ENCODE measurements at places on chromosomes 2 and 18. TPM values are rescaled to one million over a fixed set of nuclear protein-coding genes. Genes with fewer than 3 reads are reported as not detected.

GRCh38 chr18:911486-911885 is 6.8 kb downstream of the ADCYAP1 start:
- DNase-seq, result no peak

- DNase-seq, result no peak
Measured at GRCh38 chr2:38690499-38691420, 24.8 kb downstream of the GALM start.

DNA sequence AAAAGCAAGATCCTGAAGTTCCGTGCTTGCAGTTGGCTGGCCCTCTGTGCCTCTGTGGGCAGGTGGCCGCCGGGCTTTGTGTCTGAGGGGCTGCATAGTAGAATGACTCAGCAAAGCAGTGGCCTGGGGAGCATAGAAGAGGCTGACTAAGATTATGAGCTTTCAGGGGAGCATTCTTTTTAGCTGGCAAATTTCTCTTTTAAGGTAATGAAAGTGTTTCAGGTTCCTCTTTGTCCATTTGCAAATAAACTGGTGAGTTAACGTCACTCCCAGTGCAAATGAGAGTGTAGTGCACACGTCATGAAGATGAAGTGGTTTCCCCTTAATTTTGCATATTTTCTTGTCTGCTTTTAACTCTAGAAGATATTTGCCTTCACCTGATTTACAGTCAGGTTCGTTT is 98.6 kb downstream of the BCL2L11 start:
- DNase-seq, result no peak

The ZSCAN30 gene
- 23.5 TPM for total RNA-seq

- DNase-seq, result no peak
Measured at GRCh38 chr18:36179562-36180355, 7.5 kb upstream of the MOCOS start.

DNA sequence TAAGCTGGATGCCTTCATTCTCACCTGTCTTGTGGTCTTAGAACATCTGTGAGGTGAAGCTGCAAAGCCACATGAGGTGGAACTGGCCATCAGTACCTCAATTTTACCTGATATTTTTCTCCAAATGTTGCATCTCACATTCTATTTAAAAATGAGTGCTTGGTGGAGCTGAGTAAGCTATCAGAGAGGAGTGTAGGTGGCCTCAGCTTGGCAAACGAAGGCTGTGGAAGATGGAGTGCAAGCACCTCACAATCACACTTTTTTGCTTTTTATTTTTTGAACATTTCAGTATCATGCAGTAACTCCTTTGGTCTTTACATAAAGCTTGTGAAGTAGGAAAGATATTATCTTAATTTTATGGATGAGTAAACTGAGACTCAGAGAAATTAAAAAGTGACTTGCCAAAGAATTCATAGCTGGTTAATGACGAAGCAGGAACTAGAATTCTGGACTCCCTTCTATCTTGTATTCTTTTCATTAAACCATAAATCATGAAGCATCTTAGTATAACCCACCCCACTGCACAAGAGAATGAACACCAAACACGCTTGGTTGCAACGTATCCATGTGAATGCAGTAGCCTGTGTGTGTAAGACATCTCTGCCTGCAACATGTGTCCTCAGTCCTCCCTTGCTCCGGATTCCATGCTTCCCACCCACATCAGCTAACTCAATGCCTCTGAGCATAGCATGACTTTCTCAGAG is 27.2 kb downstream of the C2orf49 start:
- DNase-seq, result no peak

DNA sequence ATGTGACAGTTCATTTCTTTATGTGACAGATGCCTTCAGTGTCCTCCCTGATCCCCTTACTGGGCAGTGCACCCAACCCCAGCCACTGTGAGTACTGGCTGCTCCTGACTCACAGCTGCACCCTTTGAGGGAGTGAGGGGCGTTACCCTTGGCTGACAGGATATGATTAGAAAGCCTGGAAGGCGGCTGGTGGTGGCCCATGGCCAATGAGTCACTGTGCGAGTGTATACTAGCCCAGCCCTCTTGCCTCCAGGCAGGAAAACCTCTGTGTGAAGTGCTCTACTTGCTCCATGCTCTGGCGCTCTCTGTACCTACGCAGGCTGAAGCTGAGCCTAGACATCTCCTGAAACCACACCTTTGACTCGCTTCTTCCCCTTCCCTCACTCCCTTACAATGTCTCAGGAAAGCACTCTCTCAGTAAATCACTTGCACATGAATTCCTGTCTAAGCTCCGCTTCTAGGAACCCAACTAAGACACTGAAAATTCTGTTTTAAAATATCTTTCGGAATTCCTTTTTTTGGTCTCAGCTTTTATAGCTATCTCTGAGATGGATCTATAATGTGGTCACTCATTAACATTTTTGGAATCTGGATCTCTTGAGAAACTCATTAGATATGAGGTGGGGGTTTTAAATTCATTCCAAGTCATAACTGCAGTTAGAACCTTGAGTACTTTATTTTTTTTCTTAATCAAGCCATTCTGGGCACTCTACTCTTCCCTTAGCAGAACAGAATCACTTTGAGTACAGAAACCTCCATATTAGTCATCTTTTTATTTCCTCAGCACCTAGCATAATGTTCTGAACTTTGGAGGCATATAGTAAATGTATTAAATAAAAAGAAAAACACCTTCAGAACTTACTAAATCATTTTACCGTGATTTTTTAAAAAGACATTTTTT is 25.3 kb upstream of the STAM2 start:
- no peak for DNase-seq

DNA sequence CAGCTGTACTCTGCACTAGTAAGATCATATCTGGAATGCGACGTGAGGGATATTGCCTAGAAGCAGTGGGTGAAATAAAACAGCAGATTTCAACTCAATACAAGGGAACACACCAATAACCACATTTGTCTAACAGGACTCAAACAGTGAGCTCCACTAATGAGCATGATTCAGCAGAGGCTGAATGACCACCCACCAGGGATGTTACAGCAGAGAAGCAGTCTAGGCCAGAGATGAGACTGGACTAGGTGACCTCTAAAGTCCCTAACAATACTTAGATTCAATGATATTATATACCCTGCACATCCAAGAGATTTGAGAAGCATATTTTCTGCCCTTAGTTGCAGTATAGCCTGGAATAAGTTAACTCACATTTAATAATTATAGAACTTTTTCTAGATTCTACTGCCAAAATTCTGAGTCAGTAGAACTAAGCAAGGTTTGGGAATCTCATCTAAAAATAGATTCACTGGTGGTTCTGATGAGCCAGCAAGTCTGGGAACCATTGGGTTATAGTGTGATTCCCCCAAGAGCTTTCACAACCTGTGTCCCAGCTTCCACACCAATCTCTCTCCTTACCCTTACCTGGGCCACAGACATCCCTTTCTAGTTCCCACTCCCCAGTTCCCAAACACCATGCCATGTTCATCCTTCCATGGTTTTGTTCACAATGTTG is 6.3 kb downstream of the THOC1 start:
- DNase-seq, result no peak

DNA sequence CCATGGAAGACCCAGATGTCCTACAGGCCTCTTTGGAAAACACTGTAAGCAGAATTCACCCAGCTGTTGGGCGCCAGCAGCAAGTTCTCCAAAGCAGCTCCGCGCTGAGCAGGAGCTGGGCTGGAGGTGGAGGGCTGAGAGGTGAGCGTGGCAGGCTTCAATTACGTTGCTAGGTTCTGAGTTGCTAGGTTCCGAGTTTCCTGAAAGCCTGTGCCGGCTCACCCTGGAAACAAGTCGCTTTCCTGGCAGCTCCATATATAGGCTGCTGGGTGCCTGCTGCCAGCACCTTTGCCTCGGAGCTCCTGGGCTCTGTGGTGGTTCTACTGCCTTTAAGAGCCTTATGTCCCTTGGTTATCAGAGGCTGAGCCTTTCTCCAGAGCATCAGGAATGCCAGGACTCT is 14.4 kb upstream of the EGR4 start:
- DNase-seq, result no peak

The RSAD2 gene
- 104 TPM for total RNA-seq

DNA sequence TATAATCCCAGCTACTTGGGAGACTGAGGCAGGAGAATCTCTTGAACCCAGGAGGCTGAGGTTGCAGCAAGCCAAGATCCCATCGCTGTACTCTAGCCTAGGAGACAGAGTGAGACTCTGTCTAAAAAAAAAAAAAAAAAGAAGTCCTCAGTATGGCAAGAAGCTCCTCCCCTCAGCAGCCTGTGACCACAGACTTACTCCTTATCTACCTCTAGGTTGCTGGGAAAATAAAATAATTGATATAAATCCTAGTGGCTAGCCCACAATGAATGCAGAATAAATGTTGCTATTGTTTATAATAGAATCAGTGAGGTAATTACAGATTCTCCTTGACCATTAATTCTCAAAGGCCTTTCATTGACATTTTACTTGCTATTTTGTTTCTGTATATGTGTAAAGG is 70.6 kb downstream of the IRS1 start:
- no peak for DNase-seq

GRCh38 chr2:136582628-136583205 is 182.6 kb upstream of the THSD7B start:
- DNase-seq, result peak; percentile 33

- no peak for DNase-seq
Measured at GRCh38 chr18:8389391-8390340, 219.6 kb upstream of the RAB12 start.

DNA sequence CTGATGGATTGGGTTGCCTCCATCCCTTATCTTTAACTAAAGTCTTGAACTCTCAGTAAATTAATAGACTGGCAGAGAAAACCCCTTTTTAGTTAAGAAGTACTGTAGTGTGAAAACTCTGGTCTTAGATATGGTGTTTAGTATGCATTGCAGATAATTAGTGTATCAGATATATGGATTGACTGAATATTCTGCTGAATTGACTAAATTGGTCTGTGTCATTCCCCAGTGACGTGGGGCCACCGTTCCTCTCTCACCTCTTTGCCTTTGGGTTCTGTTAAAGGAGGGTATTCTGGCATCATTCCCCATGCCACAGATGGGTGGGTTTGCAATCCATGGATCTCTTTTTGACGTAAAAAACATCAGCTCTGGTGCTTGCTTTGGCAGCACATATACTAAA is 67.1 kb upstream of the XPO1 start:
- no peak for DNase-seq

DNA sequence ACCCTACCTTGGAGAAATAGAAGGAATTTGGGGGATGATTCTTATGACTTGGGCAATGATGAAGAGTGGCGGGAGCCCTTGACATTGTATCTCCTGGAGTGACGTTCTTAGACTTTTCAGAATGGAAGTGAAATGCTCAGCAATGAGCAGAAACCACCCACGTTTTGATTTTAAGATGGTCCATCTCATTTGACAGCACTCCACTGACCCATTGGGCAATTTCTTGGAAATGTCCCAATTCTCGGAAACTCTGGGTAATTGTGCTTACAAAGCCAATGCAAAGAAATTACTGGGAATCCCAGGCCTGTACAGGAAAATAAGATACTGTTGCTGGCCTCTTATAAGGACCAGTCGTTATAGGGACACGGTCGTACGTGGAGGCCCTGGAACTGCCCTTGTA is 170.0 kb upstream of the COPS8 start:
- no peak for DNase-seq

GRCh38 chr2:162477011-162477410 is 133.1 kb downstream of the GCA start:
- no peak for DNase-seq

DNA sequence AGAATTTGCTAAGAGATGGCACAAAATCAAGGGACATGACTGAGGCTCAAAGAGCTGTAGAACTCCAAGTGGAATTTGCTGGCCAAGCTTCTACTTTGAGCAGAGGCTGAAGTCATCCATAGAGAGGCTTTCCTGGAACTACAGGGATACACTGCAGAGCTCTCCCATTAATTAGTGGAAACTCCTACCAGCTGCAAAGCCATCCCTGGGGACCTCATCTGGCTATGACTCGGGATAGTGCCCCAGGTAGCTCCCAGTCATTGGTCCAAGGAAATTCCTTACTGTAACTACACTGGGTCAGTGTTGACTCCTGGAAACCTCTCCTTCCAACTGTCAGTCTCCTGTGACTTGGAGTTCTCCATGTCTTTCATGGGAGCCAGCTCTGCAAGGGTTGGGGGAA is 10.5 kb upstream of the GALM start:
- DNase-seq, result no peak

The CCDC102B gene
- 4.7 TPM for total RNA-seq

DNA sequence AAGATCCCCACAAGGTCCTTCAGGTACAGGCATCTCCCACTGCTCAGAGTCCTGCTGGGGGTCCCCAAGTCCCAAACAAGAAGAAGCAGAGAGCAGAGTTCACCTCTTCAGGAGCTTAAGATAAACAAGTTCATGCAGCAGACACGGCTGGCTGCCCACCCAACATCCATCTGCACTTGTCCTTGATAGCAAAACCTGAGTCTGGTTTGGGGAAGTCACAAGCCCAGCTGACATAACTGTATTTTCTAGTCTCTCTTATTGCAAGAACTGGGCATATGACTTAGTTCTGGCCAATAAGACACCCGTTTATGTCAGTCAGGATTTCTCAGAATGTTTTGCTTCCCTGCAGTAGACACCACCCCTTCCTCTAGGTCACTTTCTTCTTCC is 31.8 kb downstream of the AFF3 start:
- DNase-seq, result no peak

- no peak for DNase-seq
Measured at GRCh38 chr2:6944555-6944954, 27.3 kb downstream of the RNF144A start.

GRCh38 chr18:59537579-59537978 is 159.6 kb downstream of the CCBE1 start:
- no peak for DNase-seq

DNA sequence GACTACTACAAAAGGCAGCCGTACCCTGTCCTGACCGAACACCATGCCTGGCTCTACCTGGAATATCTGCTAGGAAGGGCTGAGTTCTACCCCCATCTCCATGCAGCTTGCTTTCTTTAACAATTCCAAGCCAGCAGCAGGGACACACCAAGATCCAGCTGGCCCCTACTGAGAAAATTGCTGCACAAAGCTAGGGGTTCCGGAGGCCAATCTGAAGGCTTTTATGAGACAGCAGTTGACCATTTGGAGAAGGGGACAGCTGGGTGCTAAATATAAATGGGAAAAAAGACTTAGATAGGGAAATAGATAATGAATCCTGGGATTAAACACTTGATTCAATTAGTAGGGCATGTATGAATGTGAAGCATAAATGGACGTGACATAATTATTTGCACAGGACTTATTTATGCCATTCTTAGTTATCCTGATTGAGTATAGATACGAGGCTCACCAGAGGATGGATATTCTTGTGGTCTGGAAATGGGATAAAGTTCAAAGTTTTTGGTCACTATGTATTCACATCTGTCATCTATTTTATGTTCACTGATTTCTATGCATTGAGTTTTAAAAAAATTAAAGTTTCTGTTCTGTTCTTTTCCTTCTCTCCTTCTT is 204.0 kb downstream of the ZNF521 start:
- no peak for DNase-seq

DNA sequence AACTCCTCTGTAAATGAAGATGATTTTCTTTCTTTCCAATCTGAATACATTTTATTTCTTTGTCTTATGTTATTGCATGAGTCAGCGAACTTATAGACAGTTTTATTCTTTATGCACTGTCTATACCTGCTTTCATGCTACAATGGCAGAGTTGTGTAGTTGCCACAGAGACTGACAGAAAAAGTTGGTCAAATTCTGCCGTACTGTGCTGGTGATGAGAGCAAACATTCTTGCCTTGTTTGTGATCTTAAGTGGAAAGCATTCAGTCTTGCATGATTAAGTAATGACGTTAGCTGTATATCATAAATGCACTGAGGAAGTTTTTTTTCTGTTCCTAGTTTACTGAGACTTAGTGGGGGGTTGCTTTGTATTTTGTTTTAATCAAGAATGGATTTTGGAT is 32.9 kb downstream of the ZC3H15 start:
- no peak for DNase-seq

Data from activated naive CD8-positive, alpha-beta T cell treated with anti-CD3 and anti-CD28 coated beads, Interleukin-2, amount 10 ng/mL, durations not matched to agents 7 days and 5 days (primary cell).